ENCODE measurements at places on chromosomes 2 and 18. TPM values are rescaled to one million over a fixed set of nuclear protein-coding genes. Genes with fewer than 3 reads are reported as not detected.

DNA sequence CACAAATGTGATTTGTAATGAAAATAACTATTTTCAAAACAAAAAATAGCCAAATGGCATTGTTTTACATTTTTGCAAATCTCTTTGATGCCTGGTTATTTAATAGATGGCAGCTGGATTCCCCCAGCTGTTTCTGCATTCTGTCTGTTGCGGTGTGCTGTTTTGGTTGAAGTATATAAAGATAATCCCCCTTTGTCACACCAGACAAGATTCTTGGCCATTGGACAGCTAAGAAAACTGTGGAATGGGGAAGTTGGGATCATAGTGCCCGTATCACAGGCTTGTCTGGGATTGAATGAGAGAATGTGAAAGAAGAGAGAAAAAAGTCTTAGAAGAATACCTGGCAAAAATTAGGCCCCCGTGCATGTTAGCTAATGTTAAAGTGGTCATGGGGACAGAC, 19.5 kb upstream of the LYPD6B start:
- H3K4me1 ChIP-seq: peaks cover 3% of the 10 kb centered on the region
- no peaks in the 10 kb centered on the region for H3K27me3 ChIP-seq
- no peak for DNase-seq

DNA sequence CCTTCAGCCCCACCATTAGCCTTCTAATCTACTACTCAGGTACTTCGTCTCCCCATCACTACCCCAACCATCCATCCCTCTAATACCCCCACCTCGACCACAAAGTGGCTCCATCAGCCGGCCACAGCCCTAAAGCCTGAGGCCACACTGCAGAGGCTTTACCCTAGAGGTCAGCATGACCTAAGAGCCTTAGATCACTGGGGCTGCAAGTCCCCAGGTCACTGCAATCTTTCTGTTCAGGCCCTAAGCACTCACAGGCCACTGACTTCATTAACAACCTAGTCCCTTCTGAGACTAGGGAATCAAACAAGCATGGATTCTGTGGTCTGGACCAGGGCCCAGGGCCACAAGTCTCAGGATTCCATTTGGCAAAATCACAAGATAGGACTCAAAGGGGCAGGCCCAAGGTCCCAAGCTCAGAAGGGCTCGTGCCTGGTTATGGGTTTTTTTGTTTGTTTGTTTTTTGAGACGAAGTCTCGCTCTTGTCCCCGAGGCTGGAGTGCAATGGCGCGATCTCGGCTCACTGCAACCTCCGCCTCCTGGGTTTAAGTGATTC, 37.0 kb upstream of the PKDCC start:
- peaks cover 12% of the 10 kb centered on the region for H3K4me1 ChIP-seq
- DNase-seq: no peak
- H3K27me3 ChIP-seq: no peaks in the 10 kb centered on the region

SLC66A3 gene
- total RNA-seq: 7.3 TPM

LIMS4 gene
- not detected for total RNA-seq

DNA sequence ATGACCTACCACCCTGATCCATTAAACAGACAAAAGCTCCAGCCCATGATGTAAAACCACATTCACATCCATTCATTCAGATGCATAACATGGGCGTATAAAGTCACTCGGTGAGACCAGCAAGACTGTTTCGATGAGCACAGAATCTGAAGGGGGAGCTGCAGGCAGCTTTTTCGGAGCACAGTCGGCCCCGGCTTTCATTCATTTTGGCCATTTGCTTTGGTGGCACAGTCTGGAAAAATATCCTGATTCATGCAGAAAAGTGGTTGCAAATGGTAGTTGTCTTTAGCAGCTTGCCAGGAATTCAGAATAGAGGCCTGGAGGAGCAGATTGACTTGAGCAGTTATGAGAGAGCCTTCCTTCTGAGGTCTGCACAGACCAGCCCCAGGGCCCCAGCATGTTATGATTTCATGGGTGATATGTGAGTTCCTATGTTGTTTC, 11.2 kb downstream of the ARID5A start:
- peaks cover 86% of the 10 kb centered on the region for H3K36me3 ChIP-seq
- H3K27me3 ChIP-seq: no peaks in the 10 kb centered on the region
- H3K4me3 ChIP-seq: no peak overlapping the region
- H3K4me1 ChIP-seq: peaks cover 45% of the 10 kb centered on the region
- DNase-seq: no peak
- no peak overlapping the region for H3K27ac ChIP-seq
